ENCODE measurements at places on chromosomes 2 and 18.

GRCh38 chr2:38259311-38259710 is 117.8 kb downstream of the ATL2 start:
- no peak for DNase-seq

GRCh38 chr2:26394694-26395093 is 7.0 kb upstream of the DRC1 start:
- DNase-seq, result no peak

DNA sequence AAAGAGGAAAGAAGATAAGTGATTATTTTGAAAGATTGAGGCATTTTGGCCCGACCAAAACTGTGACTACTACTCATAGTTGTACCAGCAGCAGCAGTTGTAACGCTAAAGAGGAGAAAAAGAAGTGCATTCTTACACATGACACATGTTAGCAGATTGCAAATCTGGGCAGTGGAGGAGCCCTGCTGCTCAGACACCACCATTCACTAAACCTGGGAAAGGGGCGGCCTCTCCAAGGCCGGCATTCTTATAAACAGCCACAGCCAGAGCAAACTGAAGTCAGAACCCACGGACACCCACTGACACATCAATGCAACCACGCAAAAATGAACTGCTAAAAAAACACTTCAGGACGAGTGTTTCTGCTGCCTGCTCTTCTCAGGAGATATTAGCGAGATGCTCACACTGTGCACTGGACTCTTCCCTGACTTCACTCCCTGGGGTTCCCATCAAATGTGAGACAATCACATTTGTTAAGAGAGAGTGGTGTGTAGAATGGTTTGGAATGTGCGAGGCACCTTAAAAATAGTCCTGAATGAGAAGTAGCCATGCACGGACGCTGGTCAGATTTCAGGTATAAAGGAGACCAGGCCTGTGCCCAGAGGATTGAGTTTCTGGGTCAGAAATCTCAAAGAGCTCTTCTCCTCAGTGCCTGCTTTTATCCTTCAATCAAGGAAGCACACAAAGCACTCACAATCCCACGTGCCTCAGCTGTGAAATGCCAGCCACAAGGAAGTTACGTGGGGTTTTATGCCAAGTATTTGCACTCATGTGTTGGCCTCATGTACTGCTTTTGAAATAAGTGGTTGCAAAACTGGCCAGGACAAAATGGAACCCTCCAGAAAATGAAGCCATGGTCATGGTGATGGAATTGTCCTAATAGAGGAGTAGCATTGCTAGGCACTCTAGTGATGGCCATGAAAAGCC is 83.4 kb downstream of the MTCL1 start:
- no peak for DNase-seq

DNA sequence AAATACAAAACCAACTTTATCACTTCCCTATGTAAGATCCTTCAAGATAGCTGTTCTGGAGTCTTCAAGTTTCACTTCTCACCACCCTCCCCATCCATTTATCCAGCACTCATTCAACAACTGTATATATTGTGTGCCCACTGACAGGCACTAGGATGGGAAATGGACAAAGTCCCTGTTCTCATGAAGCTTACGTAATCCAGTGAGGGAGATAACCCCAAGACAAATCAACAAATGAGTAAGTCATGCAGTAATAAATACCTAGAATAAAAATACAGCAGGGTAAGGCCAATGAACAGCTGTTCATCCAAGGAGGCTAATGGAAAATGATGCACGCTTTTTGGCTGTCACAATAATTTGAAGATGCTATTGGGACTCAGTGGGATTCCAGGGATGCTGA is 133.8 kb downstream of the MEMO1 start:
- no peak for DNase-seq

DNA sequence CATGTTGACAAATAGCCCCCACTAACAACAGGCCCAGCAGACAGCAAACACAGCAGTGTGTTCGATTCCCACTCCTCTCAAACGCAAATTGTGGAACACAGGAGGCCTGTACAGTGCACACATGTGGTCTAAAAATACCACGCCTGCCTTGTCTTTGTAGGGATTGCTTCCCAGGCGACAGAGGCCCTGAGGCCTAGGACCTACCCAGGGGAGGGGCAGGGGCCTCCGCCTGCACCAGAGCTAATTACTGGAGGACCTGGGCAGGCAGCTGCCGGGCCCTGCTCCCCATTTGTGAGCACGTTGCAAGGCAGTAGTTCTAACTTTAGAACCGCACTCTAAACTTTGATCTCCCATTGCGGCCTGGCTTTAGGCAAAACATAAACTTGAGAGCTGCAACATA is 316.0 kb downstream of the TXNL1 start:
- DNase-seq, result no peak

- DNase-seq, result no peak
Observed at GRCh38 chr2:168781191-168781817, 21.1 kb upstream of the NOSTRIN start.

- no peak for DNase-seq
Observed at GRCh38 chr18:37508207-37508606, 57.4 kb downstream of the CELF4 start.

DNA sequence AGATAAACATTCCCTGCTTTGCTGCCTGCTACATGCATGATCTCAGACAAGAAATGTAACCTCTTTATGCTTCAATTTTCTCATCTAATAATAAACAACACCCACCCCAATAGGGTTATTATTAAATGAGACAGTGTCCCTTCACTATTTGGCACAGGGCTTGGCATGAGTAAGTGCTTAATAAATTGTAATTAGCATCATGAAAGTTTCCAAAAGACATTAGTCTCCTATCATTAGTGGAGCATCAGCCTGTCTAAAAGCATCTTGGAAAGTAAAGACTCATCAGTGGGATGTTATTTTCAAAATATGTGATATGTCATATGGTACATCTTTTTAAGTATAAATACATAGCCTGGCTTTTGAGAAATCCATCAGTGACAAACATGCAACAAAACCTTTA is 275.0 kb downstream of the ZEB2 start:
- no peak for DNase-seq

- no peak for DNase-seq
Observed at GRCh38 chr2:26534098-26534864, 56.4 kb upstream of the OTOF start.

DNA sequence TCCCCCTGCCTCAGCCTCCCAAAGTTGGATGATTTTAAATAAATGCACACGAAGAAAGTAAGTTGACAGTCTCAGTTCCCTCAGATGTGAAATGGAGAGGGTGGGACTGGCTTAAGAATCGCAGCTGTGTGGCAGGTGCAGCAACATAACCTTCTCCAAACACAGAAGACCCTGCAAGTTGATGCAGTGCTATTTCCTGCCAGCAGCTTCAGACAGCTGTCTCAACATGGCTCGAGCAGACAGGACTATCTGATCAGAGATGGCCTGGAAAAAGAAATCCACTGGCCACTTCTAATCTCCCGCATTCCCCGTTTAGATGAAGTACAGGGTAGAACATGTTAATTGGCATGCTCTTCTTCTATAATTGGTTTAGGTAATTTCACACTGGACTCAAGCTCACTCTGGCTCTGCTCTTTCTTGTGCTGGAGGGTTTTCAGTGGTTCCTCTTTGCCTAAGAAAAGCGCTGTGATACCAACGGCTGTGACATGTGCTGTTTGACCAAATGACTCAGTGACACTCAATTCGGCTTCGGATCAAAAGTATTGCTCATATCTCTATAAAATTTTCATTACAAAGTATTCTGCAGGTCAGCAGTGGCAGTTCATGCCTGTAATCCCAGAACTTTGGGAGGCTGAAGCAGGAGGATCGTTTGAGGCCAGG is 40.2 kb downstream of the MYOM1 start:
- DNase-seq, result no peak

GRCh38 chr2:65708086-65708485 is 275.7 kb upstream of the SPRED2 start:
- no peak for DNase-seq

DNA sequence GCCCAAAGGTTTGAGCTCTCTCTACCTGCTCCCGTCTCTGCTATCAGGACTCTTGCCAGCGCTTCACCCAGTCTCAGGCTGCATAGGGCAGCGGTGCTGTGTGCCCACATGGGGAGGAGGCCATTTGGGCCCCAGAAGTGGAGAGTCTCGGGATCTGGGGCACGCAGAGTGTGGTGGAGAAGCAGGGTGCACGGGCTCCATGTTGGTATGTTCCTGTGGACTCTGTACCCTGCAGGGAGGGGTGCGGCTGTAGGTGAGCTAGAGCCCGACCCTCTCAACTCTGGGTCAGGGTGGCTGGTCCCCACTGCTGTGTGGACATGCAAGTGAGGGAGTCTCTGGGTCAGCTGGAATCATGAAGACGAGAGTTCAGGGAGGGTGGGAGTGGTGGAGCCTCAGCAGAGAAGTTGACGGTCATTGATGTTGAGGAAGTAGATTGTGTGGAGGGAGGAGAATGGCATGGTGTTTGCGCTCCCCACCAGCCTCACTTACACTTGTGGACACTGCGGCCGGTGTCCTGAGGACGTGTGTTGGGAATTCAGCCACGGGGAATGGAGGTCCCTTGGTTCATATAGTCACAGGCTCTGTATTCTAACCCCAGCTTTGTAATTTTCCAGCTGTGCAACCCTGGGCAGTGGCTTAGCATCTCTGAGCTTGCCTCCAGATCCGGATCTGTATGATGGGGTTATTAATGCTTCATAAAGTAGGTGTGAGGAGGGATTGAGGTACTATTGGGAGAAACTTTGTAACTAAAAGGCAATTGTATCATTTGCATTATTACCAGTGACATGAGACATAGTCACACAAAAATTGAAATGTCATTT is 840 bp upstream of the PSD4 start:
- no peak for DNase-seq

GRCh38 chr2:181677912-181678586 is 2.3 kb downstream of the NEUROD1 start:
- DNase-seq, result peak; percentile 55

GRCh38 chr2:239831861-239832489 is 193.2 kb downstream of the NDUFA10 start:
- no peak for DNase-seq

DNA sequence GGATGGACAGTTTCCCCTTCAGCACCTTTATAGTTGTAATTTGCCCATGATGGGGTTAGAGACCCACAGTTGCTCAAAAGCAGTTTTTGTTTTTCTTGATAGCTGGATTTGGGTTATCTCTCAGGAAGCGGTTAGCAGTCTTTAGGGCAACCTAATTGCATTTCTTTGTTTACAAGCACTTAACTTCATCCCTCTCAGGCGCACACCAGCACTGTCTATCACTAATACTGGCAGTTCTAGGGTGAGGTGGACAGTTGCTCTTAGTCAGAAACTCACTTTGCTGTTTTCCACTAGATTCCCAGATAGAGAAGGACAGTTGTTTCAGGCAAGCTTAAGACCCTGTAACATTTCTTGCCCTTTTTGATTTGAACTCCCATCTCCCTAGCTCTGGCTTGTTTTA is 146.0 kb downstream of the AGAP1 start:
- no peak for DNase-seq

- no peak for DNase-seq
Observed at GRCh38 chr2:18950361-18950851, 361.0 kb upstream of the NT5C1B start.

GRCh38 chr2:95266781-95267430 is 7.3 kb upstream of the PROM2 start:
- no peak for DNase-seq

Data from caudate nucleus (tissue), 63 donors.